ENCODE measurements at places on chromosomes 7 and 10. TPM values are rescaled to one million over a fixed set of nuclear protein-coding genes. Genes with fewer than 3 reads are reported as not detected.

GRCh38 chr7:128860158-128861073 lies 2.2 kb upstream of the ATP6V1F start:
- H3K27ac ChIP-seq: no peak overlapping the region
- DNase-seq: no peak
- H3K4me1 ChIP-seq: peaks cover 9% of the 10 kb centered on the region

AKAP9 gene
- 41.8 TPM for total RNA-seq

GRCh38 chr10:22780474-22780885 lies 66.1 kb upstream of the PIP4K2A start:
- H3K27me3 ChIP-seq: no peaks in the 10 kb centered on the region
- H3K36me3 ChIP-seq: no peaks in the 10 kb centered on the region

UNCX gene
- not detected for total RNA-seq

GRCh38 chr10:104332243-104333031 lies 5.8 kb downstream of the ITPRIP start:
- peak overlapping the region; percentile 96 for H3K27ac ChIP-seq
- peak overlapping the region; percentile 8 for H3K4me3 ChIP-seq
- H3K4me1 ChIP-seq: peaks cover 79% of the 10 kb centered on the region

SPDYE2B gene
- not detected for total RNA-seq

POLR2J3 gene
- 63.1 TPM for total RNA-seq

GRCh38 chr10:120541984-120542383 lies 85.0 kb downstream of the PLPP4 start:
- H3K27ac ChIP-seq: no peak overlapping the region
- no peaks in the 10 kb centered on the region for H3K27me3 ChIP-seq
- DNase-seq: no peak
- no peaks in the 10 kb centered on the region for H3K36me3 ChIP-seq
- H3K4me1 ChIP-seq: no peaks in the 10 kb centered on the region
- H3K4me3 ChIP-seq: no peak overlapping the region

DNA sequence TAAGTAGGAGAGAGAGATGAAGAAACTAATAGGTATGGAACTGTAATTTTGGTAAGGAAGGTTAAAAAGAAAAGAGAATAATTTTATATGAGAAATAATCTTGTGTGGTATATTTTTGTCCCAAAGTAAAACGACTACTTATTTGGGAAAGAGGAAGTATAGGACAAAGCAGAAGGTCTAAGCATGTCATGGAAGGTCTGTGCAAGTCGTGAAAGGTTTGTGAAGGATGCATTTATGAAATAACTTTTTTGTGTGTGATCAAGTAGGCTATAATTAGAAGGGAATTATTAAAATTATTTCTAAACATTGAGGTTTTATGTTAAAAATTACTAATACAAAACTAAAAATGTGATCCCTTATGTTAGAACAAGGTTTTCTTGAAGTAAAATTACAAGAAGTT lies 63.3 kb downstream of the ZNF783 start:
- no peak for DNase-seq
- no peak overlapping the region for H3K27ac ChIP-seq
- no peaks in the 10 kb centered on the region for H3K4me1 ChIP-seq
- H3K4me3 ChIP-seq: no peak overlapping the region
- H3K27me3 ChIP-seq: peaks cover 5% of the 10 kb centered on the region
- H3K36me3 ChIP-seq: no peaks in the 10 kb centered on the region

DNA sequence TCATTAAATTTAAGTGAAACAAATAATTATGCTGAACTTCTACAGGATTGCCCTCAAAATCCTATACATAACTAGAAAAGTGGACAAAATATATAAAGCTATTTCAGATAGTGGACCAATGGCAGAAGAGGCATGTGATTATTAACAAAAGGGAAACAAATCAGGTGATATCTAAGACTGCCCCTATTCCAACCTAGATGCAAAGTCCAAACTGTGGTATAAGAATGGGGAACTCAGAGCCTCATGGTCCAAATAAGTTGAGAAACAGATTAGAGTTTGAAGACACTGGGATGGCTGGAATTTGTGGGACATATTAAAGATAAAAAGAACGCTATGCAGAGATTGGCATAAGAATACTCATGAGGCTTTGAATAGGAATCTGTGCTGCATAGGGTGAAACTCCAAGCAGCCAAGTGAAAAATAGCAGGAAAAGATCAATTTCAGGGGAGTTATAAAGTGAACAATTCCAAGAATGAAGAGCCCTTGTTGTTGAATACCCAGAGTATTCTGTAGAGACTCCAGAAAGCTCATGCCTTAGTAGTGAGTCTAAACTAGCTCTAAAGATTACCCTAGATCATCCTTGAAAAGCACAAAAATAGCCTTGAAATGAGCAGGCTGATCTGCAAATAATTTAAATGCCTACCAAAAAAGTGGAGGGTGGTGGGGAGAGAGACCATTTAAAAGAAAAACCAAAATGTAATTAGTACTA lies 152.4 kb downstream of the IMMP2L start:
- no peaks in the 10 kb centered on the region for H3K4me1 ChIP-seq
- no peak overlapping the region for H3K27ac ChIP-seq
- no peak for DNase-seq

- no peaks in the 10 kb centered on the region for H3K36me3 ChIP-seq
- no peak overlapping the region for H3K27ac ChIP-seq
- H3K4me3 ChIP-seq: no peak overlapping the region
- DNase-seq: no peak
- peaks cover 89% of the 10 kb centered on the region for H3K27me3 ChIP-seq
- no peaks in the 10 kb centered on the region for H3K4me1 ChIP-seq
Observed at GRCh38 chr10:100751211-100751933, 6.0 kb downstream of the PAX2 start.

GRCh38 chr7:117819558-117819957 lies 53.7 kb downstream of the CTTNBP2 start:
- H3K4me1 ChIP-seq: peaks cover 8% of the 10 kb centered on the region
- no peak for DNase-seq
- no peaks in the 10 kb centered on the region for H3K36me3 ChIP-seq
- no peak overlapping the region for H3K4me3 ChIP-seq
- no peak overlapping the region for H3K27ac ChIP-seq

TUBB8 gene
- total RNA-seq: not detected

DNA sequence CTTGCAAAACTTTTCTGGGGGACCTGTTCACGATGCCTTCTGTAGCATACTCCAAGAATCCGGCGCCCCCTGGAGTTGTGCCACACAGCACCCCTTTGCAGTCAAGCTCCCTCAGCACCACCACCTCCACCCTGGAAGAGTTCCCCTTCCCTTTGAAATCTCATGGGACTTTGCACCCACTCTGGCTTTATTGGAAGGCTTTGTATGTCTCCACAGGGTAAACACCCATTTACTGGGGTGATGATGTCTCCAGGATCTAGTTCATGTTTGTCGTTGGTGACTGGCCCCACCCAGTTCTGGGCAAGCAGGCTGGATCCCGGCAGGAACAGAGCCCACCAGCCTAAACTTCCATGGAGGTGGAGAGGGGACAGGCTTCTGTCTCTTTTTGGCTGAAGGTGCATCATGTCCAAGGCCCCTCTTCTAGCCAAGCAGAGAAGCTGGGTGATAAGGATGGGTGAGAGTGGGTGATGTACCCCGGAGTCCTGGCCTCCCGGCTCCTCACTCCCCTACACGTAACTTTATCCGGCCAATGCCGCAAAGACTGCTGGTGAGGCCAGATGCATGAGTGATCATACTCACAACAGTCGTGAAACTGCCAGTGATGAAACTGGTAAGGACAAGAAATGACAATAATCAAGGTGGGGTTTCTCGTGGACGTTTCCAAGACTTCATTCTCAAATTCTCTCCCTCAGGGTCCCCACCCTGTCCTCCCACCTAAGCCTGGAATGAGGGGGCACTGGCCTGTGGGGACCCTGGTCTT lies 695 bp upstream of the CLDN4 start:
- H3K4me1 ChIP-seq: peaks cover 5% of the 10 kb centered on the region
- no peak for DNase-seq
- no peak overlapping the region for H3K4me3 ChIP-seq
- H3K36me3 ChIP-seq: no peaks in the 10 kb centered on the region
- H3K27me3 ChIP-seq: no peaks in the 10 kb centered on the region
- H3K27ac ChIP-seq: no peak overlapping the region

GRCh38 chr10:5625992-5626777 lies 40.2 kb downstream of the ASB13 start:
- peaks cover 5% of the 10 kb centered on the region for H3K4me1 ChIP-seq
- H3K36me3 ChIP-seq: no peaks in the 10 kb centered on the region
- no peaks in the 10 kb centered on the region for H3K27me3 ChIP-seq
- H3K27ac ChIP-seq: no peak overlapping the region

DNA sequence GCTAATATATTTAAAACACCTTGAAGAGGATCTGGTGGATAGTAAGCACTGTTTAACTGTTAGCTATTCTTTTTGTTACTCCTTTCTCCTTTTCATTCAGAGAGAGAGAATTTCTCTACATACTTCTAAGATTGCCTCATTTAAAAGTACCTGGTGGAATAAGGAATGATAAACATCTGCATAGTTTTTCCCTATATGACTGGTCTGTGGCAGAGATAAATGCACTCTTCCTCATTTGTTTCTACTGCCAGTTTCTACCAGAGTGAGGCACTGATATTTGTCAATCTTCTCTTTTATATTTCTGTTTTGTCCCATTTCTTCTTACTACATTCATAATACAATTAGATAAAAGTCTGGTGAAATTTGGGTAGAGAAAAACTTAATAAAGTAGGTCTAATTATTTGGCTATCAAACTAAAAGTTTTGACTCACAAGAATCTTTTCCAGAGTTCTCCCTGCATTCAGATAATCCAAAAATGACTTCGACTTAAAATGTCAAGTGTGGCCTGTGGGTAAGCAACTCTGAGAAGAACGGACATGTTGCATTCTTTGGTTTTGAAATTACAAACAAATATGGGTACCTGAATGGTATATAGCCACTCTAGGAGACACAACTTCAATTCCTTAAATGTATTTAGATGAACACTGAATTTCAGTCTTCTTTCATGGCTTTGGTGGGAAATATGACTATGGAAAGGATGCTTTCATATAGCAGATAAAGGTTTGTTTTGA lies 38.8 kb downstream of the RNLS start:
- no peak overlapping the region for H3K27ac ChIP-seq
- H3K36me3 ChIP-seq: no peaks in the 10 kb centered on the region
- H3K4me3 ChIP-seq: no peak overlapping the region
- DNase-seq: no peak
- no peaks in the 10 kb centered on the region for H3K27me3 ChIP-seq
- peaks cover 9% of the 10 kb centered on the region for H3K4me1 ChIP-seq

DNA sequence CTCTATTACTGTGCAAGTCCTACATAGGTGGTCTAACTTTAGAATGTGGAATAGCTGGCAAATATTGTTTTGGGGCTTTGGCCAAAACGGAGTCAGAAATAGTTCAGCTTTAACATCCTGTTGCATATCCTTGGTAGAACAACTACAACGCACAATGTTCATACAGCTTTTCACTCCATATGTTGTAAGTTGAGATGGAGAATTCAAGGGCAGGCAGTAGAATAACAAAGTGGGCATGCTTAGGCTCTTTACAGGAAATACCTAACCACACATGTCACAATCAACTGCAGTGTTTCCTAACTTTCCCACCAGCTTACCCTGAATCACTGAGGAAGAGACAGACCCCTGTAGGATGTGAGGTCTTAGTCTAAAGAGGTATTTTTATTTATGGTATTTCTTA lies 122.3 kb downstream of the PPP1R3A start:
- peaks cover 28% of the 10 kb centered on the region for H3K4me1 ChIP-seq
- H3K27me3 ChIP-seq: no peaks in the 10 kb centered on the region
- no peaks in the 10 kb centered on the region for H3K36me3 ChIP-seq
- DNase-seq: peak; percentile 98

- no peaks in the 10 kb centered on the region for H3K27me3 ChIP-seq
- H3K36me3 ChIP-seq: peaks cover 2% of the 10 kb centered on the region
- DNase-seq: no peak
- no peak overlapping the region for H3K4me3 ChIP-seq
Observed at GRCh38 chr7:17822547-17823173, 117.6 kb downstream of the SNX13 start.

DNA sequence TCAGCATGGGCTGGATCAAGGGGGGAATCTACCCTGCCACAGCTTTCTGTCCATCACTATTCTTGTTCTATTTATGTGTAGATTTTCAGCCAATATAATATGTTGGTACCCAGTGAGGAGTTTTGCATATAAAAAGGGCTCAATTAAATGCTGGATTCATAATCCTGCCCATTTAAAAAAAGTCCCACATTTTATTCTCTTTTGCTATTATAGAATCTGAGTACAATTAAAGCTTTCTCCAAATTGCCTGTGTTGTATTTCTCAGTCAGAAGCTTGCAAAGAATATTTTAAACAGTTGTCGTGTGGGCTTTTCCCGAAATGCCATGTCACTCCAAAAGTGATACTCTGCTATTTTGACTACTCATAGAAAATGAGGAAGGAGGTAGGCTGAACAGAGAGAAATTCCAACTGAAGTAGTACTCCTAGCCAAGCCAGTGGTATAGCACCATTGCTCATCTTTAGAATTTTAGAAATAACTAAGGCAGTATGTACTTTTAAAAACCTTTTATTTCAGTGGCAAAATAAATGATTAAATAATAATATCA lies 108.3 kb upstream of the HDAC9 start:
- H3K27ac ChIP-seq: no peak overlapping the region
- H3K4me1 ChIP-seq: peaks cover 16% of the 10 kb centered on the region
- no peaks in the 10 kb centered on the region for H3K36me3 ChIP-seq
- no peak overlapping the region for H3K4me3 ChIP-seq
- DNase-seq: no peak

CYP2C19 gene
- not detected for total RNA-seq

FEZF1 gene
- total RNA-seq: not detected

AKR1C2 gene
- 1.7 TPM for total RNA-seq

- no peaks in the 10 kb centered on the region for H3K27me3 ChIP-seq
- no peaks in the 10 kb centered on the region for H3K4me1 ChIP-seq
- no peak overlapping the region for H3K27ac ChIP-seq
- no peak for DNase-seq
- H3K4me3 ChIP-seq: no peak overlapping the region
Observed at GRCh38 chr10:121843379-121843778, 84.5 kb downstream of the ATE1 start.

GRCh38 chr7:104936546-104936945 lies 77.5 kb upstream of the KMT2E start:
- DNase-seq: no peak
- H3K4me1 ChIP-seq: peaks cover 3% of the 10 kb centered on the region
- H3K27me3 ChIP-seq: no peaks in the 10 kb centered on the region
- H3K27ac ChIP-seq: no peak overlapping the region
- no peaks in the 10 kb centered on the region for H3K36me3 ChIP-seq

HEPACAM2 gene
- total RNA-seq: not detected

STK31 gene
- total RNA-seq: 0.44 TPM
